Tibial artery (tissue), 4 donors: ENCODE measurements at places on chromosomes 2 and 18.
A peak's percentile ranks its signal among the peaks of the same experiment; 100 is the strongest.

- DNase-seq, result no peak
Measured at GRCh38 chr2:96115631-96116423, 544 bp downstream of the ADRA2B start.

- DNase-seq, result no peak
Measured at GRCh38 chr18:9191658-9192256, 55.2 kb downstream of the ANKRD12 start.

- no peak for DNase-seq
Measured at GRCh38 chr2:241788572-241788971, 11.9 kb downstream of the GAL3ST2 start.

DNA sequence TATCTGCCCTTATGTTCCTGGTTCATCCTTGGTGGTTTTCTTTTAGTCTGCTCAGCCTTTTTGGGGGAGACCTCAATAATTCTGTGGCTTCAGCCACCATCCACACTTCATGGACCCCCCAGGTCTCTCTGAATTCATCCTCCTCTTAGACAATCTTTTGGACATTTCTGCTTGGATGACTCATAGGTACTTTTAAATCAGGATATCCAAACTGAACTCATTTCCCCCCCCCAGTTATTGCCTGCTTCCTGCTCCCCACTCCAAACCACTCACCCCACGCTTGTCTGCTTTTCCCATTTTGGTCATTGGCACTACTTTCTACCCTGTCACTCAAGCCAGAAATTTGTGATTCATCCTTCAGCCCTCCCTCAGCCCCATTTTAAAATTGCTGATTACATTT, 78.5 kb downstream of the TANC1 start:
- DNase-seq, result no peak

DNA sequence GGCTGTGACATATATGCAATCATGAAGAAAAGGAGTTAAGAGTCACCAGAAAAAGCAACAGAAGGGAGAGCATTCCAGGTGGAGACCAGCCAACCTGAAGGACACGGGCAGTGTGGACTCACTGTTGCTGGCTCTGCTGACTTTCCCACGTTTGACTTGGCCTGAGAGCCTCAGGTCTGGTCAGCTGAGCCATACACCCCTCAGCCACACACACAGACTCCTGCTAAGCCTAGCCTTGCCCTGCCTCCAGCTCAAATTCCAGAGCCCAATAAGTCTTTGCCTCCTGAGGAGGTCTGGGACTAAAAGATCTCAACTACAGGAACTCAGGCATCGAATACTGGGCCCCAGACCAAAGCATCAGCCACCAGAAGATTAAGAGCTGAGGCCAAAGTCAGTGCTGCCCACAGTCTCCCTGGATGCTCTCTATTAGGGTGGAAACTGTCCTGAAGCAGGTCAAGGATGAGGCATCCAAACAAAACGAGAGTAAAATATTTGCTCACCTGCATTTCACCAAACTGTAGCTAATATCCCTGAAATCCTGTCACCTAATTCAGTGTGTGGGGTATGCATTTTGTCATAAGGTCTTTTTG, 23.3 kb downstream of the CACNB4 start:
- DNase-seq, result peak; percentile 71

- no peak for DNase-seq
Measured at GRCh38 chr18:48132797-48133655, 202.6 kb upstream of the SMAD2 start.

DNA sequence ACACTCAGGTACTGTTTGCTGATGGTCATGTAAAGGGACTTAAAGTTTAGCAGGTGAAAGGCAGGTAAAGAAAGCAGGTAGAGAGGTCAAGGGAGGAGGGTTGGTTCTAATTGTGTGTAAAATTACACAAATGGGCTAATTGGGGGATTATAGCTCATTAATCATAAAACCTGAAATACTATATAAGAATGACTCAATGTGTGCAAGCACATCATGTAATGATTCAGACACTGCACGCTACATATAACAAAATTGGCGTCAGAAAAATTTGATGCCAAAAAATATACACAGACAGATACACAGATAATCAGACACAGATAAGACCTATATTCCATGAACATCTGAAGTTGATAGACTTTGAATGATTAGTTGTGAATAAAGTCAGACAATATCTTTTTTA, 120.7 kb upstream of the LMAN1 start:
- no peak for DNase-seq

DNA sequence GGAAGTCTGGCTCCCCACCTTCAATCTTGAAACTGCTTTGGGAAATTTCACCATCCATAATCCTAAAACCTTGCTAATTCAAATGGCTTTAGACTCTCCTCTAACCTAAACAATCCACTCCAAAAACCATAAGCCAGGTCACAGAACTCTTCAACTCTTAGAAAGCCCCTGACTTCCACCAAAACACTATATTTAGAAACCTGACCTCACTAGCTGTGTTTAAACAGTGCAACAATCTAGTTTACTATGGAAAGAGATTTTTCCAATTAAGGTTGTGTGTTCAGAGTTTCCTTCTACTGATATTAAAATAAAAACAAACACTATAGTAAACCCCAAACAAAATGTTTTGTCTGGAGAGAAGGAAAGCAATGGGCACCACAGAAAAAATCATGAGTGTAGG, 308.1 kb downstream of the OSR1 start:
- no peak for DNase-seq

DNA sequence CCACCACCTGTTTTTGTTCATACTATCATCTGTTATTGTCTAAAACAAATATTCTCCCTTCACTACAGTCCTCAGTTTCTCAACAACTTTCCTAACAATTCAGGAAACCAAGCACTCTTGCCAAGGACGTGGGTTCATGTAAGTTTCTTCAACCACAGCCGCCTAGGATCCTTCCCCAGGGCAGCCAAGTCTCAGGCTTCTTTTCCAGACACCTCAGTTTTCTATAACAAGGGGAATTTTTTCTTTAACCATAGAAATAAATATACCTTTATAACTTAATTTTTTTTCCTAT, 39.4 kb upstream of the AGPS start:
- no peak for DNase-seq

DNA sequence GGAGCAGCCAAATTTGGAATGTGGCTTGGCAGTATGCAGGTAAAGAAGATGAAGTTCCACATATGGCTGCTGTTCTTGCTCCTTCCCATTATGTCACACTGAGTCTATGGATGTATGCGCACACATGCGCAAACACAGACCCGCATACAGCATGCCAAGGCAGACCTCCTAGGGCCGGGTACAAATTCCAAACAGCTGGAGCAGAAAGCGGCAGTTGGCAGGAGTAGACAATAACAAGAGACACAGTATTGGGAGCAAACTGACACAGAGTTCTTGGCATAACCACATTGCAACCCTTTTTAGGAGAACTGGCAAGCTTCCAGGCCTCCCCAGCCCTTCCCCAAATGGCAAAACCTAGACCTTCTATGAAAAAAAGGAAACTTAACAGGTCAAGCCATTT, 268.9 kb downstream of the SP3 start:
- DNase-seq, result no peak

DNA sequence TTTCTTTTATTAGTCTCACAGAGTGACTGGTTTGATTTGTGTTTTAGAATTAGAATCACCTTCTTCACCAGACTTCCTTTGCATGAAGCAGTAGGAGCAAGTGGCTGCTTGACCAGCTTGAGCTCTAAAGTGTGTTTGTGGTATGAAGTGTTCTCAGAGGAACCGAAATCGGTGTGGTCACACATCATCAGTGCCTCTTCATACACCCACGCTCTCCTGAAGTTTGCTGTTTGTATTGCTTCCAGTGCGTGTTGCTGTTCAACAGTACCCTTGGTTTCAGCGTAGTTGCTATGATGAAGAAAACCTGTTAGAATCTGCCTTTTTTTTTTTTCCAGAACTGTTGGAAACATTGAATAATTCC, 77.9 kb downstream of the LIMS1 start:
- no peak for DNase-seq

GRCh38 chr2:151181524-151181923, 80.1 kb downstream of the RBM43 start:
- no peak for DNase-seq

GRCh38 chr2:63590626-63591408, 2.1 kb downstream of the MDH1 start:
- no peak for DNase-seq

GRCh38 chr2:45484965-45485364, 126.1 kb downstream of the SRBD1 start:
- no peak for DNase-seq

DNA sequence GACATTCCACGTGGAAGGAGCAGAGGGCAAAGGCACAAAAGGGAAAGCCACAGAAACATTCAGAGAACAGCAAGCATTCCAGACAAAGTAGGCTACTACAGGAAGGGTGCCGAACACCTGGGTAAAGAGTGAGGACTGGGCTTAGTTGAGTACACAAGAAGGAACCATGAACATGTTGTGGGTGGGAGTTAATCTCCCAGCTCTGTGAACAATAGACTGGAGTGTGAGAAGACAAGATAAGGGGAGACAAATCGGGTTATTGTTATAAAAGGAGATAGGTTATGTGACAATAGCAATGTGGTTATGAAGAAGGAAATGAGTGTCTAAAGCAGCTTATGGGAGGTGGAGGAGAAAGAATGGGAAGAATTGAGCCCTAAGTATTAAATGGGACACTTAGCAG, 70.0 kb downstream of the DPP4 start:
- DNase-seq, result no peak

DNA sequence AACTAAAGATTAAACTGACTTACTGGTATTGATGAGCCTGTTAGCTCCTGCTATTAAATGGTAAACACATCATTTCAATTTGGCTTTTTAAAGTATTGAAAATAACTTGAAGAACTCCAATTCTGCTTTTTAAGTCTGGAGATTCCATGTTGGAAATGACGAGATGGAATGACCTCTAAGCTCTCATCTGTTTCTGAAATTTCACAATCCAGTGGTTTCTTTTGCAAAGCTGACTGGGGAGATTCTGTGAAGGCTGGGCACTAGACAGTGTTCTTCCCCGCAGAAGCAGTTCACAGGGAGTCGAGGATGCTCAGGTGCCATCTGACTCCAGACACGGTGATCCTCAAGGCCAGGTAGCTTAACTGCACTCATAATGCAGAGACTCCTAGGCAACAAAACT, 44.7 kb downstream of the DHRS9 start:
- no peak for DNase-seq

GRCh38 chr2:23654756-23655155, 269.8 kb downstream of the KLHL29 start:
- DNase-seq, result no peak

DNA sequence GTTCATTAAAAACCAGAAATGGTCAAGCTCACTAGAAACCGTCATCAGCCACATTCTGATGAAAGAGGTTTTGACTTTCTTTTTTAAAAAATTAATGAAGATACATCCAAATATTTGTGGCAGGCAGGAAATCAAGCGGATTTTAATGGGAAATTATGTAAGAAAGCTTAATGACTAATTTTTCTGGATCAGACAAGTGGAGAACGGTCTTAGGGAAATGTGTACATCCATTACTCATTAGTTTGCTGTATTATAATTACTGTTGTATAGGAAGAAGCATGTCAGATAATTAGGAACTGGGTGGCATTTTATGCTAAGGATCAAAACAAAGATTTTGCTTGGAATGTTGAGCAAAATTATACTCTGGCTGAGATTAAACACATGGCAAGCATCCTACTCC, 39.4 kb downstream of the AGAP1 start:
- DNase-seq, result no peak

DNA sequence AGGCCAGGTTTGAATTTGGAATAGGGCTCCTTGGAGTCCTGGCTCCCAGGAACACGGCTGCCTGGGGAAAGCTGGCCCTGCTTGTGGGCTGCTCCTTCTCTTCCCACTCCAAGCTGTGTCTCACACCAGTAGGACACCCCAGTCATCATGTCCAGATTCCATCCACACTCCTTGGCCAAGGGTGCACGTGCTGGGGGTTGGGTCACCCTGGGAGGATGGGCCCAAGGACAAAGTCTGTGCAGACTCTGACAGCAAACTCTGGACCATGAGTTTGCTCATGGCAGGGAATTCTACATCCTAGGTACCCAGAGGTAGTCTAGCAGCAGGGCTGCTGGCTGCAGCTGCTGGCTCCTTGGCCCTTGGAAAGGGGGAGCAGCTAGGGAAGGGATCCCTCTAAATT, 102.4 kb upstream of the EPAS1 start:
- DNase-seq, result no peak

GRCh38 chr2:218805627-218806026, 23.7 kb downstream of the CYP27A1 start:
- DNase-seq, result no peak

DNA sequence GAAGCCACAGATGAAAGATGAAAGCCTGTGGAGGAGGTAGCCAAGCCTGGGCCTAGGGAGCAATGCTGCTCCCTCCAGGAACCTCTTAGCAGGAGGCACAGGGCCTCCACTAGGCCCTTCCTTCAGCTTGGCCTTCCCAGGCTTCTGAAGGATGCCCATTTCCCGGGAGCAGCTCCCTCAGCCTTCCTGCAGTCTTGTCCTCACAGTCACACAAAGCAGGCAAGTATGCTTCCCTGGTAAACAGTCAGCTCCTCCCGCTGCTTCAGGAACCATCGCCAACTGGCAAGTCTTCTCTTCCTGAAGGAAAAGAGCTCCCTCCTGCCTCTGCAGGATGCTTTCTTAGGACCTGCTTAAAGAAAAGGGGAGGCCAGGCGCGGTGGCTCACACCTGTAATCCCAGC, 53.2 kb downstream of the SMAD7 start:
- no peak for DNase-seq

- DNase-seq, result no peak
Measured at GRCh38 chr18:35852786-35853185, 119.7 kb upstream of the RMP24 start.

GRCh38 chr18:40215979-40216378, 1739.1 kb upstream of the PIK3C3 start:
- no peak for DNase-seq

- DNase-seq, result no peak
Measured at GRCh38 chr18:28175150-28175929, 1.6 kb downstream of the CDH2 start.

DNA sequence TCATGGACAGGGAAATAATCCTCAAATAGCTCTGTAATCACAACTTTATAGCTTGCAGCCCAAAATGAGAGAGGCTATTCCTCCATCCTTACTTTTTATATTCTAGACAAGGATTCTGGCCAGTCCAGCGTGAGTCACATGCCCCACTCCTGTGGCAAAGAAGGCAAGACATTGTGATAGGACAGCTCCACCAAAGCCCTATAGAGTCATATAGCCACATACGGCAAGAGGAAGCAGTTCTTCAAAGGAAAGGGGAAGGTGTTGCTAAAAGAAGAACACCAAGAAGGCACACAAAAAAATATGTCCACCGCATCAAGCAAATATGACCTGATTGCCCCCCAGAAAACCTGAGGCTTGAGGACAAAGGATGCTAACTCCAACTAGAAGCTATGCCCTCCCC, 3.4 kb upstream of the GFPT1 start:
- DNase-seq, result no peak

DNA sequence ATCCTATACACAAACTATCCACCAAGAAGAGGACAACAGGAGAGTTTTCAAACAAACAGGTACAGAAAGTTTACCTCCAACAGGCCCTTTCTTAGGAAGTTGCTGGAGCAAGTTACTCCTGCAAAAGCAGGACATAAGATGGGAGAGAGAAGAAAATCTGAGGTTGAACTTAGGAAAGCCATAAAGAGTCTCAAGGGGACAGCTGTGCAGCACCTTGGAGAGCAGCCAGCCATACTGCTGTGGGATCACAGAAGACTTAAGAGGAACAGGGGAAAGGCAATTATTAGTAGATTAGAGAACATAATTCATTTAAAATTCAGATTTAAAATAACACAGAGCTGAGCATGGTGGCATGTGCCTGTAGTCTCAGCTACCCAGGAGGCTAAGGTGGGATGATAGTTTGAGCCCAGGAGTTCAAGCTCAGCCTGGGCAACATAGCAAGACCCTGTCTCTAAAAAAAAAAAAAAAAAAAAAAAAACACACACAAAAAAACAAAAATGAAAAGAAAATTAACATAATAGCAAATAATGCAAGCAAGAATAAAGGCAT, 148.1 kb upstream of the SIX3 start:
- no peak for DNase-seq

- DNase-seq, result no peak
Measured at GRCh38 chr2:19673213-19673791, 228.5 kb downstream of the TTC32 start.
